ENCODE measurements at places on chromosomes 2 and 18.

GRCh38 chr2:54685263-54685775 lies 38.1 kb upstream of the EML6 start:
- DNase-seq, result no peak

DNA sequence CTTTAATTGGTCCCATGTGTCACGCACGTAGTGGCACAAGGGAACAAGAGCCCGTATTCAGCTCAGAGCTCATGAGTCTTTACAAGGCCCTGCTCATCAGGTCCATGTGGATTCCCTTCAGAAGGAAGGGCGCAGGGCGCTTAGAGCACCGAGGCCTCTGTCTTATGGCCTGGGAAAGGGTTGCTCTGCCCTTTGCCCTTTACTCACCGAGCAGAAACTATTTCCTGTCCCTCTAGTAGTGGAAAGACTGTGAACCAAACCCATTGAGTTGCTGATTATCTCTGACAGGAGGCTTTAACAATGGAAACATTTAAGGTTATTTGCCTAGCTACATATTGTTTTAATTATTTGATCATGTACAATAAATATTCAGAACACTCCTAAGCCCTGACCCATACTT lies 102.0 kb upstream of the ACAA2 start:
- no peak for DNase-seq

- DNase-seq, result no peak
Measured at GRCh38 chr2:8797682-8798081, 39.7 kb downstream of the KIDINS220 start.

GRCh38 chr18:44423814-44424644 lies 256.7 kb upstream of the SETBP1 start:
- DNase-seq, result no peak

DNA sequence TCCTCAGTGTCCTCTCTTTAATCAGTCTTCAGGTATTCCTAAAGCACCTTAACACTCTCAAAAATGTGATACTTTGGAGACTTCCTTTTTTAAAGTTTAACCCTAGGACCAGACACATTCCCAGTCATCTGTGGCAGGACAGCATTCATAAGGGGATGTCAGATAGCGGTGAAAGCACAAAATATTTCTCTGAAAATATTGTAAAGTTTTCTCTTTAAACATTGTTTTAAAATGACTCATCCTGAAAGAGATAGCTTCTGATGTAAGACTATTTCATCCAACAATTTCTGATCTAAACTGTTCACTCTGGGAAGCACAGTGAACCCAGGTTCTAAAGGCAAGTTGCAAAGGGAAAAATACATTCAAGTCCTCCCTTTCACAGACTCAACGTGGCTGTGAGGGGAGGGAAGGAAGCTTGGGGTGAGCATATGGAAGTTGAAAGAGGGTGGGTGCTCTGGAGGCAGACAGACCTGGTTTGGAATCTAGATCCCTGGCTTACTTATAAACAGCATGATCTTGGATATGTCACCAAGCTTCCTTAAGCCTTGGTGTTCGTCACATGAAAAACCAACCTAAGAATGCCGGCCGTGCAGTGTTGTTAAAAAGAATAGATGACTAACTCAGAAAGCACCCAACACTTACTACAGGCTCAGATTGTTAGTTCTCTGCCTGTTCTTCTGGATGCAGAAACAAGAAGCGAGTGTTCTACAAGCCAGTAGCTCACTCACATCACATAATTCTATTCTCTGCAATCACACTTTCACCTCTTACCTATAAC lies 12.1 kb downstream of the GALNT14 start:
- DNase-seq, result peak; percentile 4

DNA sequence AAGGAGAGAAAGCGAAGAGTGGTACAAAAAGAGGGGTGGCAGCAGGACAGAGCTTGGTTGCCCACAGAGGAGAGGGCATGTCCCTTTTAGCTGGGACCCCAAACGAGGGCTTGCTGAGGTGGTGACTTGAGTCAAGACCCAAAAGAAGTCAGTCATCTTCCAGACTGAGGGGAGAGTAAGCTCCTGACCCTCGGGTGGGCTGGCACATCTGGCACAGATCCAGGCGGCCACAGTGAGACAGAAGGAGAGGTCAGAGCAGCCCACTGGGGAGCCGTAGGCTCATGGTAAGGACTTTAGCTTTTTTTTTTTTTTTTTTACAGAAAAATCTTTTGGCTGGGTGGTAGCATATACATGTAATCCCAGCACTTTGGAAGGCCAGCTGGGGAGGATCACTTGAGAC lies 77.9 kb upstream of the ST6GAL2 start:
- no peak for DNase-seq

DNA sequence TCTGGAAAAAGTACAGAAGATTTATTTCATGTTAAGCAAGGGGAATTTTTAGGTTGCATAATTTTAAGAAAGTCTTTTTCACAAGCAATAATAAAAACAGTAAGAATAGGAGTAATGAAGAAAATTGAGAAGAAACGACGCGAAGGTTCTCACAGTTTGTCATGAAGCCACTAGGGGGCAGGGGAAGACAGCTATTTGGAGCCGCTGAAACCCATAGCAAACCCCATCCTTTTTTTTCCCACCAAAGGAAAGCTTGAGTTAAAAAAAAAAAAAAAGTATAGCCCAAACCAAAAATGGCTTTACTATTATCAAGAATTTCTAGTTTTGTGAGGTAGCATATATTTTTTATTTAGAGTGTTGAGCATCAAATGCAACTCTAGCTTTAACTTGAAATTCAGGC lies 300.9 kb downstream of the PHLPP1 start:
- peak; percentile 56 for DNase-seq

- no peak for DNase-seq
Measured at GRCh38 chr18:58350526-58350925, 278.4 kb downstream of the ALPK2 start.

DNA sequence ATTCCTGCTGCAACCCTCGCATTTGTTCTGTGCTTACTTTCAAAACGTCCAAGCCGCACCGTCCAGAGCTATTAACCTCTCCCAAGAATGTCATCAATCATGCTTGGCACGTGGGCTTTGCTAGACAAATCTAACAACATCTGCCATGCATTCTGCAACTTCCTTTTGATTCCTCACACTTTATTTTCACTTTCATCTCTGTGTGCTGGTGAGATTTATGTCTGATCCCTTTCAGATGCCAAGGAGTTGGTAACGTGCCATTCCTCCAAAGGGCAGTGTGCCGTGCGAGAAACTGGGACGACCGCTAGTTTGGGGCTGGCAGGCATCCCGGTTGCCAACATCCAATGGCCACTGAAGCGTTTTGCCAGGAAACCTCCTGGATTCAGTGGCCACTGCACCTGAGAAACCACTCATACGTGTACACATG lies 230.0 kb upstream of the PARD3B start:
- DNase-seq, result peak; percentile 34

DNA sequence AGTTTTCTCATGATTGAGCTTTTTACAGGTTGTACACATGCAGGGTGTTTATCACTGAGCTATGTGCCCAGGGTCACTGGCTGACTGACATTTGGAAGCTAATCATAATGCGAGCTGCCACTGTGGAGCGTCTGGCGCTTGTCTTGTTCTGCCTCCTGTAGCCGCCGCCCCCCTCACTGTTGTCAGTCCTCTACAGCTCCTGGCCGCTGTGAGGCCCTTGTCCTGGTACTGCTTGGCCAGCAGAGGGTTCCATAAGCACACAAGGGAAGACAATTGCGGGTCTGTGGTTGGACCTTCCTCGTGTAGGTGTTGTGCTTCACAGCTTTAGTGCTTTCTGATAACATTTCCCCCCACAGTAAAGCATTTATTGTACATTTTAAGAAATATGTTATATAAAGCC lies 105.6 kb upstream of the LDLRAD4 start:
- DNase-seq, result peak; percentile 53

DNA sequence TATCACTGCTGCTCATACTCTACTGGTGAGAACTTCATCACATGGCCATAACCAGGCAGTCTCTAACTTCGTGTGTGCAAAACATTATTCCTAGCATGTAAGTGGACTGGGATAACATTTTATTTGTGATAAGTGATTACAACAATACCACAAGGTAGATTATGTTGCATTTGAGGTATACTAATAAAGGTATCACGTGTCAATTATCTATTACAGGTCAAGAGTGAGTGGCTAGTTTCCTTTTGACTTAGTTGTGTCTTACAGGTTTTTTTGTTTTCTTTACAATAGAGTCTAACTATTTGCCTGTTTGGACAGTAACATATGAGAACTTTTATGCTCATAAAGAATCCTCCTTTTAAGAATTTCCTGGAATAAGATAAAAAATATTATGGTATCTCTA lies 67.2 kb upstream of the DSC1 start:
- DNase-seq, result no peak

DNA sequence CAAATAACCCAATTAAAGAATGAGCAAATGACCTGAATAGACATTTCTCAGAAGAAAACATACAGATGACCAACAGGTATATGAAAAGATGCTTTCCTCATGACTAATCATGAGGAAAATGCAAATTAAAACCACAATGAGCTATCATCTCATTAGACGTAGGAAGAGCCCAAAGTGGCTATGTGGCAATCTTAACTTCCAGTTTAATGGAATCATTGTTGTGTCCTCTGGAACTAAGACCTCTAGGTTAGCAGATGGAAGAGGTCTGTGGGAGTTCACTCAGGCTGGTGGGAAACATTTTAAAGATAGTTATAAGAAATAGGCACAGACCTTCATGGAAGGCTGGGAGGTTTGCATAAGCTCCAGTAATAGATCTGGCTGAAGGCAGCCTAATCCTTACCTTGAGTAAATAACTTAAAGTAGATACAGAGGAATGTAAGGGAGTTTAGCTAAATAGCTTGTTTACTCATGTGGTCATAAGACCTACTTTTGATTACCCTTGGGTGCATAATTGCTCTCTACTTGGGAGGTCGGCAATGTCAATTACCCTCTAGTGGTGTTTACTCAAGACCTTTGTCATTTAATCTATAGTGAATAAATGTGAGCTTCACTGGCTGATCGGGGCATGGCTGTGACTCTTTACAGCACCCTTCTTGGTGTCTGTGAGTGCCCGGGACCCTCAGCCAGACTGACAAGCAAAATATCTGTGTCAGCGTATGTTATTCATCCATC lies 119.0 kb downstream of the GULP1 start:
- DNase-seq, result peak; percentile 35

GRCh38 chr2:57160976-57161375 lies 885.6 kb upstream of the VRK2 start:
- DNase-seq, result peak; percentile 34

DNA sequence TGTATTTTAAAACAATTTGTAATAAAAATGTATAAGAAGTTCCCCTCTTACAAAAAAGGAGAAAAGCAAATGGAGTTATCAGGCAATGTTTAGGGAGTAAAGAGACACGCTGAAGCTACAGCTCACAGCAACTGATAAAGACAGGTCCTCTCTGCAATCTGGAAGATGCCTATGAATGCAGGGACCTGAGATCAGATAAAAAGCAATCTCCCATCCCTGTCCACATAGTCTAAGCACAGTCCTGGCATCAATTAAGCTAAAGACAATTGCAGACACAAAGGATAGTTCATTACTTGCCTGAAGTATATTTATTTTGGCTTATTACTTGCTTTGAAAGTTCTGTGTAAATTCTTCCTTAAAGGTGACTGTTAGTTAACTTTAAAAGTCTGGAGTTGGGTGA lies 5.0 kb downstream of the EIF2AK3 start:
- DNase-seq, result no peak

GRCh38 chr18:72458271-72458670 lies 85.9 kb downstream of the CBLN2 start:
- DNase-seq, result peak; percentile 32

- DNase-seq, result no peak
Measured at GRCh38 chr2:215749092-215749957, 264.0 kb downstream of the MREG start.

- no peak for DNase-seq
Measured at GRCh38 chr2:109434351-109434750, 179.4 kb downstream of the SEPTIN10 start.

DNA sequence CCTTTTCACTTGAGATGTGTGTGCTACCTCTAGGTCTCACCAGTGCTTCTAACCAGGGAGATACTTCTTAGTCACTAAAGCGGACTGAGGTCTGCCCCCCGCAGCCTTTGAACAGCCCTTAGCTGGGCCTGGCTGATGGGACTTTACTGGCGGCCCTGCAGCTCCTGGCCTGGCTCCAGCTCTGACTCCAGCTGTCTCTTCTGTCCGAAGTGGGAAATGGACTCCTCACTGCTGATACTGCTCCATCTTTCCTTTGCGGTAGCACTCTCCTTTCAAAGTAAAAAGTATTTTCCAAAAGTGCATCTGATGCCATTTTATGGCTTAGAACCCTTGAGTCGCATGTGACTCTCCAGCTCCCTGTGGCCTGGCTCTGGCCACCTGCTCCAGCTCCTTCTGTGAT lies 64.5 kb downstream of the ATP9B start:
- DNase-seq, result no peak

- DNase-seq, result no peak
Measured at GRCh38 chr2:199543606-199544172, 86.0 kb upstream of the SATB2 start.

DNA sequence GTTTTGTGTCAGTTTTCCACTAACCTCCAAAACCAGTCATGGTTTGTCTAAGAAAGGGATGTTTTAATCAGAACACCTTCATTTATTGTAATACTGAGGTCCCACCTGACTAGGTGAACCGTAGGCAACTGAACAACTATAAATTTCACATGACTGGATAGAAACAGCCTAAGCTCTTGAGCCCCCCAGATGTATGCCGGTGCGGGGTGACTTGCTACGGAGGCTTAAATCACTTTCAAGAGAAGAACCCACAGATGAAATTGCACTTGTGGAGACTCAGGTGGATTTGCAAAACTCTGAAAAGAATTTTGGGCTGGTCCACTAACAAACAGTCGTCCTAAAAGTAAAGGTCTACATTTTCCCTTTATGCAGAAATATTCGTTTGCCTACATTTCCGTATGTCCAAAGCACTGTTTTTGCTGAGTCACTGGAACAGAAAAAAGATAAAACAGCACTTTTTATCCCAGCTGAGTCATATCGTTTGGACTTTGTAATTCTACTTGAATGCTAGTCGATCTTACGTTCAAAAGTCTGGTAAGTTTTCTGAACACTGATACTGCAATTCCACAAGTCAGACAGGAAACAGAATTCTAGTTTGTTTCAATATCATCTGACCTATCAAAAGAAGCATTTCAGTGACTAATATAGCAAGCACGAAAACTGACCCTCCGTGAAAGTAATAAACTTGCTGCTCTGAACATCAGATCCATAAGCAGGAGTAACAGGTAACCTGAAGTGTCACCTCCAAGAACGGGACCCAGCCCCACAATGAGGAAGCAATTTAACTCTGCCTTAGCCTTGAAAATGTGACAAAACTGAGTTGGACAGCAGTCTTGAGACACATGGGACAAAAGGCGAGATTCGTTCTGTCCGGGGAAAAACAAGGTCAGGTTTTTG lies 18.1 kb downstream of the ZNF516 start:
- DNase-seq, result peak; percentile 93

All from astrocyte of the spinal cord (primary cell).